Tibial nerve (tissue), 4 donors: ENCODE measurements at places on chromosomes 13 and 19.

- no peak overlapping the region for H3K4me3 ChIP-seq
- no peaks in the 10 kb centered on the region for H3K36me3 ChIP-seq
- H3K4me1 ChIP-seq: no peaks in the 10 kb centered on the region
- no peak overlapping the region for H3K27ac ChIP-seq
- no peak for DNase-seq
These were observed 98.2 kb downstream of the LACC1 start for GRCh38 chr13:43977911-43978310.

DNA sequence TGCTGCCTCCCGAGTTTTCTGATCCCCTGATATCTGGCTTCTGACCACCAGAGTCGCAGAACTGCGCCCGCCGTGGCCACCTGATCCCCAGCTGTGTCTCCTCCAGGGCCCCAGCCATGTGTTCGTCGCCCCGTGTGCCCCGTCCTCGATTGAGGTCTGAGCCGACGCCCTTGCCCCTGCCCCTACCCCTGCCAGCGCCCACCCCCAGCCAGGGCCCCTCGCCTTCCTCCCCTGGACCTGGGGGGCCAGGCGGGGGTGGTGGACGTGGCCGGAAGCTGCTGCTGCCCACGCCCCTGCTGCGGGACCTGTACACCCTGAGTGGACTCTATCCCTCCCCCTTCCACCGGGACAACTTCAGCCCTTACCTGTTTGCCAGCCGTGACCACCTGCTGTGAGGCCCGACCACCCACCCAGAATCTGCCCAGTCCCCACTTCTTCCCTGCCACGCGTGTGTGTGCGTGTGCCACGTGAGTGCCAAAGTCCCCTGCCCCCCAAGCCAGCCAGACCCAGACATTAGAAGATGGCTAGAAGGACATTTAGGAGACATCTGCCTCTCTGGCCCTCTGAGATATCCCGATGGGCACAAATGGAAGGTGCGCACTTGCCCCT is 9.2 kb downstream of the PLPPR2 start:
- DNase-seq: no peak
- H3K4me1 ChIP-seq: peaks cover 7% of the 10 kb centered on the region
- peaks cover 89% of the 10 kb centered on the region for H3K36me3 ChIP-seq
- H3K27me3 ChIP-seq: no peaks in the 10 kb centered on the region

DNA sequence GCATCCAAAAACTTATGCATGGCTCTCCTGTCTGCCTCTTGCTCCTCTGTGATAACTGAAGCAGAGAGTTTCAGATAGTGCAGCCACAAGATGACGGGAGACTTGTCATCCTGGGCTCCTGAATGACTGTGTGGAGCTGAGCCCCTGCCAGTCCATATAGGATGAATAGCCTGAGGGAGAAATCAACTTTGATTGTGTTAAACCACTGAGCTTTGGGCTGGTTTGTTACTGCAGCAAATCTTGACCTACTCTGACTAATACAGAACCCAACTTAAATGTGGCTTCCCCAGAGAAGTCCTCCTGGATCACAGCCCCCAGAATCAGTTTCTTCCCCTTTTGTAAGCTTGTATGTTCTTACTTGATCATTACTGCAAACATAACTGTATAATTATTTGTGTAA is 11.2 kb upstream of the ATG4D start:
- no peaks in the 10 kb centered on the region for H3K27me3 ChIP-seq
- DNase-seq: no peak

GRCh38 chr13:27172495-27172842 is 858 bp upstream of the USP12 start:
- no peaks in the 10 kb centered on the region for H3K27me3 ChIP-seq
- peak; percentile 15 for DNase-seq
- peaks cover 32% of the 10 kb centered on the region for H3K4me1 ChIP-seq
- H3K36me3 ChIP-seq: no peaks in the 10 kb centered on the region
- peak overlapping the region; percentile 58 for H3K4me3 ChIP-seq

DNA sequence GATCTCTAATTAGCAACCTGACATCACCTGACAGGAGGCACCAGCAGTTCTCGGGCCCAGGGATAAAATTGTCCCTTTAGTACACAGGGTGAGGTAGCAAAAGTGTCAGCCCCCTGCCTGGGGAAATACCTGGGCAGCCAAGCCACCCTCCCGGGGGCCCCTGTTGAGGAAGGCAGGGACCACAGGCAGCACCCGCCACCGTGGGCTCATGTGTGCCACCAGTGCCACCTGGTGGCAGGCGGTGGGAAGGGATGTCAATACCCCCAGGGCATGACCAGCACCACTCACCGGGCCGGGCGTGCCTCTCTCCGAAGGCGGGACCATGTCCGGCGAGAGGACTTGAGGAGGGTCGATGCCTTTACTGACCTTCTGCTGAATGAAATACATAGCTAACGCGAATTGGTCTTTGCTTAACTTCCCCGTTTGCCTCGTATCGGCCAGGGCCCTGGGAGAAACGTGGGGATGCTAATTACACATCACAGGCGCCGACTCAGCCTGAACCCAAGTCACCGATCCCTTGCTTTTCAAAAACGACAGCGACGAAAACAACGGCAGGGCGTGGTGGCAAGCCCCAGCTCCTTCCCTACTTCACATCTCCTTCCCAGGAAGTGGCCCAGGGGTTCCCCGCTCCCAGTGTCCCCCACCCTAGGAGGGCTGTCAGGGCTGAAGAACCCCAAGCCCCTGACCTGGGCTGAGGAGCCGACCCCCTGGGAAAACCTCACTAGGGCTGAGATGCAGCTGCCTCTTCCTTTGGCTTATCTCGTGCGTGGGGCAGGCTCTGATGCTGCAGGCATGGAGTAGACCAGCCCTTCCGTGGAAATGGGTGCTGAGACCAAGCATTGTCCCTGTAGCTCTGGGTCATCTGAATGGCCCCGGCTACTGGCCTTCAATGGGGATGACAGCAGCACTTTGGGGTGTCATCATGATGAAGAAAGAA is 53.8 kb downstream of the EPS15L1 start:
- H3K27me3 ChIP-seq: no peaks in the 10 kb centered on the region
- peak; percentile 76 for DNase-seq
- no peaks in the 10 kb centered on the region for H3K4me1 ChIP-seq
- peaks cover 97% of the 10 kb centered on the region for H3K36me3 ChIP-seq
- H3K27ac ChIP-seq: no peak overlapping the region

- peak; percentile 46 for DNase-seq
- no peaks in the 10 kb centered on the region for H3K27me3 ChIP-seq
- no peak overlapping the region for H3K4me3 ChIP-seq
These were observed 20.3 kb downstream of the LYL1 start for GRCh38 chr19:13082192-13083007.

- no peaks in the 10 kb centered on the region for H3K36me3 ChIP-seq
- no peak overlapping the region for H3K4me3 ChIP-seq
- no peaks in the 10 kb centered on the region for H3K27me3 ChIP-seq
- no peaks in the 10 kb centered on the region for H3K4me1 ChIP-seq
These were observed 389.9 kb downstream of the RFC3 start for GRCh38 chr13:34207872-34208271.

DNA sequence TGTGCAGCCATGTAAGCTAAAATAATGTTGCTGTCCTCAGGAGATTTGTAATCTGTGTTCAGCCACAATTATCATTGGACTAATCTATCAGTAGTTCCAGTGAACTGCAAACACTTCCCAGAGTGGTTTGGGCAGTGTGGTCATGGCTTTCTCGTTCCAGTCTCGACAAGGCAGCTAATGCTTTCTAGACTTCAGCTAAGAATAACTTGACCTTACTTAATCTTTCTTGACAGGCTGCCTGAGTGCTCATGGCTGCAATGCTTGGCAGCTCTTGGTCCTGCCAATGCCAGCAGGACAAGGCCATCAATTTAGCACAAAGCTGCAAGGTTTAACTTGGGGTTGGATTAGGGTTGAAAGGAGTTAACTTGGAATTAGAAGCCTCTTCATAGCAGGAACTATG is 32.8 kb downstream of the ATP12A start:
- no peaks in the 10 kb centered on the region for H3K4me1 ChIP-seq
- no peak overlapping the region for H3K4me3 ChIP-seq
- H3K27ac ChIP-seq: no peak overlapping the region
- no peaks in the 10 kb centered on the region for H3K27me3 ChIP-seq

DNA sequence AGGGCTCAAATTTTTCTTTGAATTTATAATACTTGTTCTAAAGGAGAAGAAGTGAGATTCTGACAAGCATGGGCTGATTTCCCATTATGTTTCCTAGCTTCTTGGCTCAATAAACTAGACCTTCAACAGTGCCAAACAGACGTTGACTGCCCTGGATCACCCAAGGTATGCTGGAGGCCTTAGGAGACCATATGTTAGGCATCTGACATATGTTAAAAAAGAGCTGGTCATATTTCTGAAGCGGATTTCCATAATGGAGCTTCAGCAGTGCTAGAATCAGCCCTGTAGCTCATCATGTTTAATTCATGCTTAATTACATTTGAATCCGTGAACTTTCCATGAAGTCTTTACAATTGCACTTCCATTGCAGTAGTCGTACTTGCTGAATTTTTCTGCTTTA is 653.3 kb downstream of the DIAPH3 start:
- no peak for DNase-seq
- no peak overlapping the region for H3K27ac ChIP-seq
- H3K4me3 ChIP-seq: no peak overlapping the region
- no peaks in the 10 kb centered on the region for H3K27me3 ChIP-seq
- H3K4me1 ChIP-seq: no peaks in the 10 kb centered on the region

DNA sequence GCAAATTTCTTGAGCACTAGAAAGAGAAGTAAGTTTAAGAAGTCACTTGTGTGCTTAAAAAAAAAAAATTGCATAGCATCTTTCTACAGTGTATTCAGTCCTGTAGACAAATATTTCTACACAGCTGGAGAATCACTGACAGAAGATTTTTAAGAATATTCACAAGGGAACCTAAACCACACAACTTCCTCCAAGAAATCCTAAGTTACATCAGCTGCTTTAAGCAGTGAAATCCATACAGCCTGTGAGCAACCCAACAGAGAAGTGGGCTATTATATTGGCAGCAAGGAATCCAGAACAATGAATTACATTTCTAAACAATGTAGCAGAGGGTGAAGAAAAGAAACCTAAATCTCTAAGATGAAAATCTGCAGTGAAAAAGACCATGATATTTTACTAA is 1.5 kb downstream of the DOCK9 start:
- peaks cover 6% of the 10 kb centered on the region for H3K4me1 ChIP-seq
- no peaks in the 10 kb centered on the region for H3K36me3 ChIP-seq
- peak overlapping the region; percentile 64 for H3K4me3 ChIP-seq

GRCh38 chr19:36417752-36418286 is 625 bp downstream of the ZFP82 start:
- H3K27ac ChIP-seq: peak overlapping the region; percentile 94
- H3K4me1 ChIP-seq: peaks cover 21% of the 10 kb centered on the region
- peak overlapping the region; percentile 94 for H3K4me3 ChIP-seq
- DNase-seq: no peak

- no peak for DNase-seq
- no peaks in the 10 kb centered on the region for H3K36me3 ChIP-seq
- no peak overlapping the region for H3K4me3 ChIP-seq
- no peak overlapping the region for H3K27ac ChIP-seq
- no peaks in the 10 kb centered on the region for H3K4me1 ChIP-seq
- H3K27me3 ChIP-seq: no peaks in the 10 kb centered on the region
These were observed 46.4 kb downstream of the ZNF85 start for GRCh38 chr19:20969498-20969897.

- no peaks in the 10 kb centered on the region for H3K27me3 ChIP-seq
- no peak overlapping the region for H3K27ac ChIP-seq
- H3K4me3 ChIP-seq: no peak overlapping the region
These were observed 59.6 kb downstream of the PDS5B start for GRCh38 chr13:32645854-32646253.

DNA sequence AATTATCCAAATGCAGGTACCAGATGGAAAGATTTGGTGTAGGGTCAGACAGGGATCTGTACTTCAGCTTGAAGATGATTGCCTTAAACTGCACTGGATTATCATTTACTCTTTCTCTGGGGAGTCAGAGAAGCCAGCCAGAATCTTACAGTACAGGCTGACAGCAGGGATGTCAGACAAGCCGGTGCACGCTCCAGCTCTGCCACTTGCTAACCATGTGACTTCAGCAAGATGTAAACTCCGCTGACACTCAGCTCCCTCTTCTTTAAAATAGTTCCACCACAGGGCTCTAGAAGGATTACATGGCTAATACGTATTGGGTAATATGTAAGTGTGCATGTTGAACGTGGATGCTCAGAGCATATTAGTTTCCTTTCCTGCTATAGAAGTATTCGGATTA is 251.4 kb upstream of the MAB21L1 start:
- H3K36me3 ChIP-seq: no peaks in the 10 kb centered on the region
- no peak overlapping the region for H3K4me3 ChIP-seq
- H3K27ac ChIP-seq: no peak overlapping the region

DNA sequence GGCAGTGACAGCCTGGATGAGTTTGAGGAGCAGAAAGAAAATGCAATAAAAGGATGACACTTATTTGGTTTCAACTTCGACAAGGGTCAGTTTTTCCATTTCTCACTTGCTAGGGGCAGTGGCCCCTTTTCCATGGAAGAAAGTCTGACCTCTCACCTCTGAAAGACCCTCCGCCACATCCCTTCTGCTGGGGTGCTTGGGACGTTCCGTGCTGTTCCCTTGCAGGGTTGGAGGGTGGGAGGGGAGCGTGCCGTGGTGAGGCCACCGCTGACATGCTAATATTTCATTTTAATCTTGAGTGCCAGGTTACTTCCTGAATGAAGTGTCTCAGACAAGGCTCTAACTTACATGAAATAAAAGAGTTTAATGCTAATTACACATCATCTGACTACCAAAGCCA is 5.2 kb upstream of the ZNF536 start:
- DNase-seq: no peak
- no peak overlapping the region for H3K4me3 ChIP-seq
- H3K4me1 ChIP-seq: no peaks in the 10 kb centered on the region
- no peaks in the 10 kb centered on the region for H3K36me3 ChIP-seq
- H3K27me3 ChIP-seq: no peaks in the 10 kb centered on the region

- no peaks in the 10 kb centered on the region for H3K36me3 ChIP-seq
- peaks cover 15% of the 10 kb centered on the region for H3K4me1 ChIP-seq
- no peaks in the 10 kb centered on the region for H3K27me3 ChIP-seq
- no peak overlapping the region for H3K27ac ChIP-seq
These were observed 2.3 kb upstream of the N4BP2L1 start for GRCh38 chr13:32430018-32430747.

DNA sequence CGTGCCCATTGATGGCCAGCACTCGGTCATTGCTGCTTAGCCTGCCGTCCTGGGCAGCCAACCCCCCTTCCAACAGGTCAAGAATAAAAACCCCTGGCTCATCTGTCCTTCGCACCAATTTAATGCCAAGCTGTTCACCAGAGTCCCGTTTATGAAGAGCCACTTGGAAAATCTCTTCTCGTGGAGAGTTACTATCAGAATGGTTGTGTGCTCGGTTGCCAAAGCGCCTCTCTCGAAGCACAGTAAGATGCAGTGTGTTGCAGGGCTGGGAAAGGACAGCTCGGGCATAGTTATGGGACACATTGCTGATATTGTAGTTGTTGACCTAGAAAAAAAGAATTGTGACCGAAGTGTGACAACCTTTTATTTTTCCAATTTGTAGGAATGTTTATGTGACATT is 57.9 kb downstream of the LNX2 start:
- no peaks in the 10 kb centered on the region for H3K36me3 ChIP-seq
- no peaks in the 10 kb centered on the region for H3K4me1 ChIP-seq

DNA sequence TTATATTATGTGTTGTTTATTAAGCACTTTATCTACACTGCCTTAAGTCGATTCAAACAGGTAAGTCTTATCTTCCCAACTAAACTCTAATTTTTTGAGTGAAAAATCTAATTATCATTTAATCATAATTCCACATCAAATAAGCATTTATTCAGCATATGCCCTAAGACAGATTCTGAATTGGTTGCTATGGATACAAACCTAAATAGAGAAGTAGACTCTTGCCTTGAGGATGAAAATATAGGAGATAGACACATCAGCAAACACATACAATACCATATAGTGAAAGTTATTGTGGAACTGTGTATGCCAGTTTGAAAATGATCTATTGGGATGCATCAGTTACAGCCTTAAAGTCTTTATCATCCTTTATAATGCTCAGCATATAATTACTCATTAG is 1679.9 kb downstream of the SLITRK1 start:
- no peak overlapping the region for H3K4me3 ChIP-seq
- DNase-seq: no peak
- no peaks in the 10 kb centered on the region for H3K36me3 ChIP-seq
- H3K27me3 ChIP-seq: no peaks in the 10 kb centered on the region
- no peak overlapping the region for H3K27ac ChIP-seq
